ENCODE measurements at places on chromosomes 5 and 9.

- peak; percentile 73 for DNase-seq
Observed at GRCh38 chr9:109817846-109818472, 38.0 kb downstream of the PALM2AKAP2 start.

GRCh38 chr9:4519604-4520003, 29.3 kb downstream of the SLC1A1 start:
- DNase-seq: no peak

GRCh38 chr5:155514105-155514563, 500.6 kb downstream of the KIF4B start:
- no peak for DNase-seq

DNA sequence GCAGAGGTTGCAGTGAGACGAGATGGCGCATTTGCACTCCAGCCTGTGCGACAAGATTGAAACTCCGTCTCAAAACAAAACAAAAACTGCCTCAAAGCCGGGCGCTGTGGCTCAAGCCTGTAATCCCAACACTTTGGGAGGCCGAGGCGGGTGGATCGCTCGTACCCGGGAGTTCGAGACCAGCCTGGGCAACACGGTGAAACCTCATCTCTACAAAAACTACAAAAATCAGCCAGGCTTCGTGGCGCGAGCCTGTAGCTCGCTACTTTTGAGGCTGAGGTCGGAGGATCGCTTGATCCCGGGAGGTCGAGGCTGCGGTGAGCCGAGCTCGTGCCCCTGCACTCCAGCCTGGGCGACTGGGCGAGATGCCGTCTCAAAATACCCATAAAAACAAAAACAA, 988 bp downstream of the GFM2 start:
- DNase-seq: no peak

GRCh38 chr5:134143944-134144941, 29.8 kb downstream of the TCF7 start:
- no peak for DNase-seq

- no peak for DNase-seq
Observed at GRCh38 chr9:21251638-21252037, 11.8 kb upstream of the IFNA14 start.

DNA sequence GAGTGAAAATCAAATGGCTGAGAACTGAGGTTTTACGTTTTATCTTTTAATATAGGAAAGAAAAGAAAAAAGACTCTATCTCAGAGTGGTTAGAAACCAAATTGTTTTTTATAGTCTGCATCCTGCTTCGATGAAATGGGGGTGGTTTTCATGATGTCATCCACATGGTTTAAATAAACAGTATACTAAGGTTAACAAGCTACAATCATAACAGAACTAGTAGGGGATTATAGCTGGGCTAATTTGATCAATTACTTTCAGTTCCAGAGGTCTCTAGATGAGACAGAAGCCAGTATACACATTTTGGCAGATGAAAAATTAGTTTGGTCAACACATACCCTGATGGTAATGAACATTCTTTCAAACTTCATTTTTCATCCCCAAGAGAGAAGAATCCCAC, 106.3 kb upstream of the SNX2 start:
- DNase-seq: no peak

GRCh38 chr5:178516504-178517235, 73.5 kb downstream of the COL23A1 start:
- DNase-seq: no peak

GRCh38 chr5:95284572-95285408, at the start of gene MCTP1:
Gene MCTP1, minus strand, starts transcription at chr5:95285094.
- DNase-seq: peak; percentile 85

- DNase-seq: no peak
Observed at GRCh38 chr5:181087309-181087708, 43.7 kb downstream of the OR2V1 start.

DNA sequence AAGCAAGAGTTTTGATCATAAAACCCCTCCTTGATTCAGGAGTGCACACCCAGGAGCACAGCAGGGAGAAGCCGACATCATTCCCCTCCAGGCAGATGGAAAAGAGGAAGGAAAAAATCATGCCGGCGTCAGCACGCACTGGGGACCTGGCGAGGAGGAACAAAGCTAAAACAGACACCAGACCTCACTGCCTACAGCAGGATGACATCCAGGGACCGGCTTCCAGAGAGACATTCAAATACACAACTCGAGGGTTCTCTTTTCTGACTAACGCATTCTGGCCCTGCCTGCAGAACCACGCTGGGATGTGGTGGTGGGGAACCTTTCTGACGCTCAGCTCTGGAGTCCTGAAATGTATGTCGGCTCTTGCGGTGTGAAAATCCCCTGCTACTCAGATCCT, 2.7 kb downstream of the UBAC1 start:
- DNase-seq: no peak

DNA sequence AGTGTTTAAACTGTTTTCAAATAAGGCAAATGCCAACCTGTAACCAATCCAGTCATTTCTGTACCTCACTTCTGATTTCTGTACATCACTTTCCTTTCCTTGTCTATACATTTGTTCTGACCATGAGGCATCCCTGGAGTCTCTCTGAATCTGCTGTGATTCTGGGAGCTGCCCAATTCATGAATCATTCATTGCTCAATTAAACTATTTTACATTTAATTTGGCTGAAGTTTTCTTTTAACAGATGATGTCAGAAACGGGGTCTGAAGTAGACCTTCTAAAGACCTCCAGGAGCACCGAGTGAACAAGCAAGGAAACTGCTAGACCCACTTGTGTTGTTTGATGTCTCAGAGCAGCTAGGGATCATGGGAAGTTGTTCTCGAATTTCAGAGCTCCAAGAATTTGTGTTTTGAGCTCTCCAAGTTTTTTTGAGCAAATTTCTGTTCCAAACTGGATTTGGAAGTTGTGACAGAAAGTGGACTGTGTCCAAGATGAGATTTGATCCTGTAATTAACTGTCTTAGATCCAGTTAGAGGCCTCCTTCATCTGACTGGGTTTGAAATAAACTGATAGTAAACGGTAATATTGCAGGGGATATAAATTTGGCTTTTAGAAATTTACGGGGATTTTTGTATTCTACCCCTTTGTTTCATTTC, 490.8 kb upstream of the ST8SIA4 start:
- no peak for DNase-seq

DNA sequence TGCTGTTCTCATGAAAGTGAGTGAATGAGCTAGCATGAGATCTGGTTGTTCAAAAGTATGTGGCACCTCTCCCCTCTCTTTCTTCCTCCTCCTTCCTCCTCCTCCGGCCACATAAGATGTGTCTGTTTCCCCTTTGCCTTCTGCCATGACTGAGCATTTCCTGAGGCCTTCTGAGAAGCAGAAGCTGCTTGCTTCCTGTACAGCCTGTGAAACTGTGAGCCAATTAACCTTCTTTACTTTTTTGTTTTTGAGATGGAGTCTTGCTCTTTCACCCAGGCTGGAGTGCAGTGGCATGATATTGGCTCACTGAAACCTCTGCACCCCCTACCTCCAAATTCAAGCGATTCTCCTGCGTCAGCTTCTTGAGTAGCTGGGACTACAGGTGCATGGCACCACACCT, 6.1 kb downstream of the S100Z start:
- no peak for DNase-seq

DNA sequence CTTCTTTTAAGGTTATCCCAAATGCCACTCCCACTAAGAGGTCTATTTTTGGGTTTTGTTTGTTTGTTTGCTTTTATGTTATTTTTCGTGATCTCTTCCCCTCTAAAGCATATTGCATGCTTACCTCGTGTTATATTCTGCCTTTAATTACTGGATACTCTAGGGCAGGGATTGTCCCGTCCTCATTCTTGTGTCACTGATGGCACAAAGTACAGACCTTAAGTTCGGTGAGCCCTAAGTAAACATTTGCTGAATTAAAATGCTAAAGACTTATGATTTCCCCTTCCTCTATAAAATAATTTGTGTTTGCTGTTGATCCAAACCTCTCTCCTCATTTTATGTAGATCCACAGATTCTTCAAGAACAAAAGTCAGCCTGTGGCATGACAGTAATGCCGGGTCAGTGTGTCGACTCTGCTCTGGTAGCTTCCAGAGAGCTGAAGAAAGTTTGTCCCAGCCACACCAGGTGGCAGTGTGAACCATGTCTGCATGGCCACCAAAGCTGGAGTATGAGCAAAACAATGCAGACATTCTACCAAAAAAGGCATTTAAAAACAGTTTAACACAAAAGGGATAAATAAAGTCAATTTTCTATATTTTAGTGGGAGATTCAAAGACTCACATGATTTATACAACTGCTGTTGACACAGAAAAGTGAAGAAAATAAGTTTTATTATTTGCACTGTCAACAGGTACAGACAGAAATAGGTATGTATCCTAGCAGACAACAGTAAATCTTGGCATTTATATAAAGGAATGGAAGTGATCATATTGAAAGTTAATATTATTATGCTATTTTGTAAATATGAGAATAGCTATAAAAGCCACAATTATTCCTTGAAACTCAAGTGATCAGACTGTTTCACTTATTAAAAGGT, 17.9 kb upstream of the POC5 start:
- no peak for DNase-seq

GRCh38 chr9:36999728-37000333, 34.2 kb downstream of the PAX5 start:
- DNase-seq: no peak

DNA sequence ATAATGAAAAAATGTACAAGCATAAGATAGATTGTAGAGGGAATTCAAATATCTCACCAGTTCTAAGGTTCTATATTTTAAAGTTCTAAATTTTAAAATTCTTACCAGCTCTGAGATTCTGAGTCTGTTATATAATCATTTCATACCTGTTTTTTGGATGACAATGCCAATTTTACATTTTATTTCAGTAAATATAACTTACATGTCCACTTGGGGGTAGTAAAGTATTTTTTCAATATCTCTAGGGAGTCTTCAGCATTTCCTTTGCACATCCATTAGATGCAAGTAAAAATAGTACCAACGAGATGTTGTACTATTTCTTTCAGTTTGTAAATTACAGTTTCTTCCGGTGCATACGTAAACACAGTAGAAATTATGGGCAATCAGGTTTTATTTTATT, 25.7 kb downstream of the NMUR2 start:
- DNase-seq: no peak

- peak; percentile 55 for DNase-seq
Observed at GRCh38 chr5:176629853-176630680, at the start of the genes EIF4E1B and SNCB. Gene EIF4E1B, plus strand, starts transcription at chr5:176630675. Its CDS starts 12,113 bp downstream, at chr5:176642788. Gene SNCB, minus strand, starts transcription at chr5:176630534. Its CDS starts 880 bp downstream, at chr5:176629654.

DNA sequence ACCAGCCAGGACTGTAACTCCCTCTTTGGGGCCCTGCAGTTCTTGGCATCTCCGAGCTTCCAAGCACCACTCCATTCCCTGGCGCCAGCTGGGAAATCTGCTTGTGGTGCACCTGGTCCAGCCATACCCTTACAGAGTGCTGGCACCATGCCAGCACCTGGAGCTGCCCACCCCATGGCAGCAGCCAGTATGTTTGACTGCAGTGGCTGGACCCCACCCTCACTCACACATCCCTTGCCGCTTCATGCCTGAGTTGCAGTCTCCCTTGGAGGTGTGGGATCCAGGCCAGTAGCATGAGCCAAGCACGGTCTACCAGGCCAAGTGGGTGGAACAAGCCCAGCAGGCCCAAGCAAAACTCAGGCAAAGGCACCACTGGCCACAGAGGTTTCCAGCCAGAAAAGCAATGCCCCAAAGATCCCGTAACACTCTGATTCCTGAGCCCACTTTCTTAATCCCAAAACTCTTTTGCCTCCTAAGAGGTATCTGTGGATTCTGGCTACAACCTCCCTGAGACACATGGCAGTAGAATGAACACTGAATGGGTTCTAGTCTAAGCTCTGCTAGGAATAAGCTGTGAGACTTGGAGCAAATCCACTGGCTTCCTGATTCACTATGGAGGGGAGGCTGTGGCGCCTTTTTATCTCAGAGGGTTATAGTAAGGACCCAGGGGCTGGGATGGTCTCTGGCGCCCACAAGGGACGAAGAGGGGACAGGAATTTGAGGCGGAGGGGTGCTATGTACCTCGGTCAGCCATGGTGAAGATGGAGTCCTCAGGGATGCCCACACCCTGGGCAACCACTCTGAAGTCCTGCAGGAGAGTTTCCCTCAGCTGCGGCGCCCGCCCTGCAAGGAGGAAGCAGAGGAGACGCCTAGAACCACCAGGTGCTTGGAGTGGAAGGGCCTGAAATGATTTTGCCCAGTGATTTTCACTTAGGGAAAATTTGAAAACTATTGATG, 5.6 kb downstream of the AMBP start:
- peak; percentile 14 for DNase-seq

DNA sequence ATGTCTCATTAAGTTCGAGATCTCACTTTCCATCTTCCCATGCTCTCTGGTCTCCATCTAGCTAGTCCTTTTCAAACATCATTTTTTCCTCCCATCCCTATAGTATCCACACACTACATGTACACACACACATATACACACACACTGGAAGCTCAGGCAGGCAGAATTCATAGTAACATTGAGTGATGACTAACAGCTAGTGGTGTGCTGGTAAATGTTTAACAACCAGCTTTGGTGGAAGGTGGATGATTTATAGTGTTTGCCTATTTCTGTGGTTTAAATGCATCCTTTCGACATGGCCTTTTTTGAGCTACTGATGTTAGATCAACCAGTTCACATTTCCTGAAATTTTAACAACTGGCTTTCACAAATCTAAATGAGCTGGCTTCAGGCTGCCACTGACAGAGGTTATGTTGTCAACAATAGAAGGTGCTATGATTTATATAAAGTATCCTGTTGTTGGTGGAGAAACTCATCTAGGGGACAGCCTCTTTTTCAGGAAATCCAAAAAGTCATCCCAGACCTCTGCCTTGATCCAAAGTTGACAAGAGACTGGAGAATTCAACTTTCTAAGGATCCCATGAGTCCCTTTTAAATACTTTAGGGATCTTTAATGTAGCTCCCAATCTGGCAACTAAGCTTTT, 117.8 kb downstream of the CCDC192 start:
- DNase-seq: no peak

DNA sequence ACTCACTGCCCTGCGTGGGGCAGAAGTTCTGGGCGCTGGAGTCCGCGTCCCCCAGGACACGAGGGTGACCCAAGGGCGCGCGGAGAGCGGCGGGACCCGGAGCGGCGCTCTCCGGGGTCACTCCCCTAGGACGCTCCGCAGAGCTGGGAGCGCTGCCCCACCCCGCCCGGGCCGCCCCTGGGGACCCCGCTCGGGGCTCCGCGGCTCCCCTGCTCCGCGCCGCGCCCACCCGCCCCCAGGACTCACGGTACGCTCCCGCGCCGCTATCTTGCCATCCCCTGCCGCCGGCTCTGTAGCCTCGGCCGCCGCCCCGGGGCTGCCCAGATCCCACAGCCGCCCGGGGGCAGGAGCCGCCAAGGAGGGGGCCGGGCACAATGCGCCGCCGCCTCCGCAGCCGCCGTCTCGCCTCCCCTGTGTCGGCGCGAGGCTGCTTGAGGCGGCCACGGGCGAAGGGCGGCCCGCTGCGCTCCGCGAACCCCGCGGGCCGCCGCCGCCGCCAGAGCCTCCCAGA, 303 bp downstream of the LIFR start:
- no peak for DNase-seq

- no peak for DNase-seq
Observed at GRCh38 chr9:113879318-113879717, 3.2 kb downstream of the ZNF618 start.

DNA sequence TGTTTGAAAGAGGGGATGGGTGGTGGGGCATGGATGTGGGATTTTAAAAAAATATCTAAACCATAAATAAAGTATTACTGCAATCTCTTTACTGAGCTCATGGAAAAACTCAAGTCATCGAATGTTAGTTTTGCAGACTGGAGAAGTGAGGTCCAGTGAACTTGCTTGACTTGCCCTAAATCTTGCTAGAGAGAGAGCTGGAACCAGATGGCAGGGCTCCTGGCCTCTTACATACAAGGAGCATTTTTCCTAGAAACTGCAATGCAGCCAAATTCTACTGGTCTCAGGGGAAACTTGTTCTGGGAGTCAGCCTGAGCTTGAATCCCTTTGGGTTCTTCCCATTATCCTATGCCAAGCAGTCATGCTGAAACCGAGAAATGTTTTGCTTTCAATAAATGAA, 2.9 kb upstream of the TGFBI start:
- no peak for DNase-seq

GRCh38 chr5:108472237-108472636, 90.3 kb upstream of the FBXL17 start:
- no peak for DNase-seq
